HuH-7.5 (cell line): ENCODE measurements at places on chromosomes 5 and 9.
A peak's percentile ranks its signal among the peaks of the same experiment; 100 is the strongest.

DNA sequence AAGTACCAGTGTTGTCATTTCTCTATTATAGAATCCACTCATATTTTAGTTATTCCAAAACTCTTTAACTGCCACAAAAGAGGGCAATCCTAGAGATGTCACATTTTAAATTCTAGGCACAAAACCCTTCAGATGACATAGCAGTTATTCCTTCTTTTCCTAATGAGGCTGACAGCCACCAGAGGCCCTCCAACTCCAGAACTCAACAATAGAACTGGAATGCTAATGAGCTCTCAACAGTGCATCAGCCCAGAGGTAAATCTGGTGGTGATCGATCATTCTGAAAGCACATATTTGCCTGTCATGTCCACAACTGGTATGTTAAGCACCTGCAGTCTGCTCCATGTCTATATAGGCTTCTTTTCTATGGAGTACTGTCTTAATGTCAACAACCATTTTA, 40.2 kb upstream of the RAB3C start:
- no peak for DNase-seq

- DNase-seq = no peak
Observed at GRCh38 chr5:133229931-133230664, 178.3 kb downstream of the HSPA4 start.

DNA sequence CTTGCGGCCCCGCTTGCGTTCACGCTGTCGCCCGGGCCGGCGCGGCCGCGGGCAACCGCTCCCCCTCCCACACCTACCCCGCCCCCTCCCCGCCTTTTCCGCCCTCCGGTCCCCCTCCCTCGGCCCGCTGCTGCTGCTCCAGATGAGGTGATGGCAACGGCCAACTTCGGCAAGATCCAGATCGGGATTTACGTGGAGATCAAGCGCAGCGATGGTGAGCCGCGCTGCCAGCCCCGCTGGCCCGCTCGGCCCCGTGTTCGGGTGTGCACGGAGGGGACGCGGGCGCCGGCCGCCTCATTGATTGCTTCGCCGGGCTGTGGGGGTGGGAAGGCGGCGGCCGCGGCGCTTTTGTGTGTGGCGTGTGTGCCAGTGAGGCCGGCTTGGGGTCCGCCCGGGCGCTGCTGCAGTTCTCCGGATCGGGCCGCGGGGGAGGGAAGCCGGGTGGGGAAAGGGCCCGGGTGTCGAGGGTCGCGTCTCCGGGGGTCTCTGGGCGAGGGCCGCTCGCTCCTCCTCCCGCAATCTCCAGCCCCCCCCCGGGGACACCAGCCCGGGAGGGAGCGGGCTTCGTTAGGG, 403 bp downstream of the KIF2A start:
- DNase-seq = peak; percentile 43

DNA sequence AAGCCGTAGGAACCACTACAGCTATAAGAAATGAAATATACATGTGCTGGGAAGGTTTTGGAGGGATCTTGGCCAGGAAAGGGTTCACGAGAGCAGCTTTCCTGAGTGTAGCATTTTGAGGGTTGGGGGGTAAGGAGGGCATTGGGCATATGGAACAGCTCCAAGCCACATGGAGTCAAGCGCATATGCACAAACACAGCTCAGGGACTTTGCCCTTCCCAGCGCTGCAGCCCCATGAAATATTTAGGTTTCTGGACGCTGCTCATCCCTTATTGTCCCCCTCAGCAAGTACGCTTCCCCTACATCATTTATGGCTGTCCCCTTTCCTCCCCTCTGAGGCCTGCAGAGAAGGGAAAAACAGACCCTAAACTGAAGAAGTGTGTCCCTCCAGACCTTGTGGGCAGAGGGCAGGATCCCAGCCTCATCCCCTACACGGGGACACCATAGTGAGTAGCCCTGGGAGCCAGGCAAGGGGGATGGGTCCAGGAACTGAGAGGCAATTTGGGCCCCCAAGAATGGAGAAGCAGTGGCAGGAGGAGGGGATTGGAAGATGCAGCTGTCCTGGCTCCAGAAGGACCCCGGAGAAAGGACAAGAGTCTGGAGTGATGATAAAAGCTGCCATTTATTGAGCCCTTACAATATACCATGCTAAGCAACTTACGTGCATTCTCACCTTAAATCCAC, 33.7 kb downstream of the PCDH1 start:
- no peak for DNase-seq

GRCh38 chr5:144017631-144018030, 152.8 kb downstream of the YIPF5 start:
- DNase-seq = no peak

- no peak for DNase-seq
Observed at GRCh38 chr9:95197692-95198271, 119.7 kb downstream of the FANCC start.

- no peak for DNase-seq
Observed at GRCh38 chr9:5610491-5610890, 18.4 kb upstream of the RIC1 start.

GRCh38 chr5:179316982-179317381, 28.3 kb downstream of the ADAMTS2 start:
- no peak for DNase-seq

GRCh38 chr5:170443624-170444023, 54.5 kb upstream of the KCNMB1 start:
- DNase-seq = no peak

GRCh38 chr5:176667637-176668036, 20.4 kb downstream of the TSPAN17 start:
- no peak for DNase-seq

- no peak for DNase-seq
Observed at GRCh38 chr9:80787636-80788035, 901.7 kb downstream of the TLE1 start.

DNA sequence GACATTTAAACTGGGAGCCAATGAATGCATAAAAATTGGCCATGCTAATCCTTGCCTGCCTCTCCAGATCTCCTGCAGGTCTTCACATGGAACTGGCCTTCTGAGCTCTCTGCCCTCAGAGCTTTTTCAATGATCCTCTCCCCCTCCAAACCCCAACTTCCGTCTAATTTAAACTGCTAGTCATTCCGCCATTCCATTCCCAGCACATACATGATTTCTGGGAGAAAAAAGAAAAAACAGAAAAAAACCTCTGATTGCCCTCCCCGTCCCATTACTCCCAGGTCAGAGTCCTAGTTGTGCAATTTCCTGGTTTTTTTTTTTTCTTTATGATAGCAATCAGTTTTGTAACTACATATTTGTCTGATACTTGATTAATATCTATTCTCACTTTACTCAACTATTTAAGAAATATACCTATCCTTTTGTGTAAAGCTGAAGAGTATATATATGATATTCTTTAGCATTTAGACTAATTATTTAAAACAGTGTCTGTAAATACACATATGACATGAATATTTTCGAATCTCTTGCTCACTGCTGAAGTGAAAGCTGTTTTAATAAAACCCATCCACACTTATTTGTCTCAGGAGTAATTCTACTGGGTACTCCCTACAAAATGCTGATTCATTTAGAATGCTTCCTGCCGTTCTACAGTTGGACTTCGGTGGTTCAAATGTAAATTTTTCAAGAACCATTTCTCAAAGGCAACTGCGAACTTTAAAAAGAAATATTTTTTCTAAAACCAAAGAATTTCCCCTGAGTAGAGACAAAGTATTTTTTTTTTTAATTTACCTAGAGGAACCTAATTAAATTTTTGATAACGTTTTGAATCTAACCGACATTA, 1.6 kb downstream of the HINT1 start:
- peak; percentile 54 for DNase-seq

- DNase-seq = no peak
Observed at GRCh38 chr9:92439921-92440750, 15.9 kb upstream of the OMD start.

DNA sequence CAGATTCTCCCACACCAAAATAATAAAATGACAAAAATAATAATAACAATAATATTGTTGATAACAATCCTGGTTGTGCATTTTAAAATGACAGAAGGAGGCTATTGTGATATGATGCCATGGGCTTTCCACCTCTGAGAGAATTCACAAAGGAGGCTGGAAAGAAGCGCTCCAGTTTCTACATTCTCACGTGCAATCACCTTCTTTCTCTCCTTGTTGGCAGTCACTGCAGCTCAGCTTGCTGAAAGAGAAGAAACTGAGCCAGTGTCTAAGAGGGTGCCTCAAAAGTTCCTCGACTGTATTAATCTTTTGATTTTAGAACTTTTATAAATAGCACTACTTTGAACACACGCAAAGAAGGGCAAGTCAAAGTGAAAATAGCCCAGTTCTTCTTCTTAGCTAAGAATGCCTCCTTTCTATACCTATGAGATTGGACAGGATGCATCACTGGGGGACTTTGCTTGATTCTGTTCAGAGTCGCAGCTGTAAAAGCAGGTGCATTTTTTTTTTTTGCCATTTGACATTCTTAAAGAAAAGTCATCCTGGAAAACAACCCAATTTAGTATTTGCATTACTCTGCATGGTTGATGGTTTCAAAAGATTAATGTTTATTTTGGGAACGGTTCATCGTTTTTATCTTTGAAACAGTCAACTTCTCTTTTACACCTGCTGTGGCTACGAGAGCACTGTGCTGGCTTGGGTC, 12.4 kb upstream of the SUB1 start:
- no peak for DNase-seq

- DNase-seq = no peak
Observed at GRCh38 chr9:78871086-78871451, 574.1 kb downstream of the PSAT1 start.

- no peak for DNase-seq
Observed at GRCh38 chr9:127065592-127065991, 56.8 kb downstream of the ANGPTL2 start.

- no peak for DNase-seq
Observed at GRCh38 chr5:177300236-177300880, 3.2 kb downstream of the RAB24 start.

DNA sequence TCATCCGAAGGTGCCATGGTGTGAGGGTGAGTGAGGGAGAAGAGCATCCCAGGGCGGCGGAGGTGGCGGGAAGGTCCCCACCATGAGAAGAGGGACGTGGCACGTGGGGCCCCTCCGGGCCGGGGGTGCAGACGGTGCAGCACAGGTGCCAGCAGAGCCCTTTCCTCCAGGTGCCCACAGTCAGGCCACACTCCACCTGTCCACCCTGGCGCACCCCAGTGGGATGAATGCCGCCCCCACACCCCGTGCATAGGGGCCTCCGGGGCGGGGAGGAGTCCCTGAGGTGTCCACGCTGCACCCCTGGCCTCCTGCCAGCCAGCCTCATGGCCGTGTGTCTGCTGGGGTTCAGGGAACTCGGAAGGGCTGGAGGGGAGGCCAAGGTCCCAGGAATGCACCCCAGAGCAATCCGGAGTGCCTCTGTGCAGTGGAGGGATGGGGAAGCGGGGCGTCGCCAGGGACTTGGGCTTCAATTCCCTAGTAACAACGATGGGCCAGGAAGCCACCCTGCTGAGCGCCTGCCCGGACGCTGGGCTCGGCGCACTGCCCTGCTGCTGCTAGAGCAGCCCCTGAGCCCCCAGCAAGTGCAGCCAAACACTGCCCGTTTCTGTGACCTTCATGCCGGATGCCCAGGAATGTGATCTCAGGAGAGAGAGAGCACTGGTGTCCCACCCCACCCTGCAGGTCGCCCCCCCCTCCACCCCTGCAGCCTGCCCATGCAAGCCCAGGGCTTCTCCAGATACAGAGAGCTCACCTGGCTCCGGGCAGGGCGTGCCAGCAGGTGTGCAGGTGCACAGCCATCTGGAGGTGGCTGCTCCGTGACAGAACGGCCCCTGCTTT, 8.8 kb upstream of the NACC2 start:
- DNase-seq = no peak

DNA sequence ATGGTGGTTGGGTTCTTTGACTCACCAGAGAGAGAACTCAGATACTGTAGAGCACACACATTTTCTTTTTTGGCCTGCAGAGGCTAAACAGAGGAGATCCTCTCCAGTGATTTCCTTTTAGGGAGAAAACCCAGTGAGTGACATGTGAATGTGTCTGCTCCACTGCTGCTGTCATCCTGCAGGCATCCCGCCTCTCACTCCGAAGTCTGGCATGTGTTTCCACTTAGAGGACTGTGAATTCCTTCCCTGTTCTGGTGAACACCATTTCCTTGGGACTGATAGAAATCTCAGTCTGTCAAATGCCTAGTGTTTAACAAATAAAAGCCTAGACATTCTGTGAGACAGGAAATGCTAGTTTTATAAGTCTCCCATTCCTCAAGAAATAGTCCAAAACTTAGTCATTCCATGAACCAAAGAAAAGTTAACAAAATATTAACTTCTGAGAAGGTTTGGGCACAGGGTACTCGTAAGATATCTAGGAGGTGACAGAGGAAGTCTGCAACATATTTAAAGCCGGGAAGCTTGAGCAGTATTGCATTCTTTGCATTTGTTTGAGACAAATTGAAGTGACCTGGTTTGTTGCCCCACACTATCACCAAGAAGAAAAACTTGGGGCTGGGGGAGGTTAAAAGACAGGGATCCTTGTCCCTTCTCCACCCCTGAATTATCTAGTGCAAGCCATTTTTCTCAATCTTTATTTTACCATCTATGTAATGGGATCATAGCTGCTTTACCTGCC, 74.9 kb upstream of the NIPAL4 start:
- no peak for DNase-seq

DNA sequence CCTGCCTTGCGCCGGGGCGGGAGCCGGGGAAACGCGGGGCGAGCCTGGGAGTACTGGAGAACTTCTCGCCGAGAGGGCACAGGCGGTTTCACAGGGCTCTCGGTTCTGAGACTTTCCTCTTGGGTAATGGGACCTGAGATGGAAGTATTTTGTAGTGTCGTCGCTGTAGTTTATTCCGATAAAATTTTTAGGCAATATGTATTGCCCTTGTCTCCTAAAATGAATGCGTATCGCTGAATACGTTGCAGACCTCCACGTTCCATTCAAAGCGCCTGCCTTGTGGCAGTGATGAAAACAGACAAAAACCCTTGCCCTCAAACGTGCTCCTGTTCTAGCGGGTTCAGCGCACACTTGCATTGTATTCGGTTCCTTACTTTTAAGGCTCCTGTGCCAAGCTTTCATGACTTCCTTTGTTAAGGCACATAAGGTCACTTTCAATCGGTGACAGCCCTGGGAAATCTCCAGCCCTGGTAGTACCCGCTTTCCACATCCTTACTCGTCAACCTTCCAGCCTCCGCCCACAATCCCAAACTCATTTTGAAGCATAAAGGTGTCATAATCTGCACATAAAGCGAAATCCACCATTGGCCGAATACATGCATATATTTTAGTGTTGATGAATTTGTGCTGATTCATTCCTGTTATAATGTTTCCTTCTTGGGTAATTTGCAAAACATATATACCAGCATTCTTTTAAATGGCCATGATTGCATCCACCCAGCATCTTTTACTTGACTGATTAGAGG, 694 bp downstream of the RMI1 start:
- DNase-seq = peak; percentile 45

- no peak for DNase-seq
Observed at GRCh38 chr9:132181796-132182313, 20.0 kb downstream of the NTNG2 start.

DNA sequence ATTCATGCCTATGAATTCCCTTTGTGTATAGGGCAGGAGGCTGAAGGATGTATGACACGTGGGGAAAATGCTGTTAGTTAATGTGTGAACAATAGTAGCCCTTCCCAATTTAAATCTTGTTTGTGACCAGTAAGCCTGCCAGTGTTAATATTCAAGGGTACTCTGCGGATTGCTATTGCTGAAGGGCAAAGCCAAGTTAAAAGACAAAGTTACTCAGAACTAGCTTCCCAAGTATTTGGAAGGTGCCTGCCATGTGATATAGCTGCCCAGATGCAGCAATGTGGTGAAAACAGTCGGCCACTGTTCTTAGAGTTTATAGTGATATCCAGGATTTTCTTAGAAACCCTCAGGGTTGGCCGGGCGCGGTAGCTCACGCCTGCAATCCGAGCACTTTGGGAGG, 34.6 kb downstream of the MARVELD2 start:
- DNase-seq = no peak
